Heart right ventricle (tissue), 16 donors: ENCODE measurements at places on chromosomes 6 and 20. TPM values are rescaled to one million over a fixed set of nuclear protein-coding genes. Genes with fewer than 3 reads are reported as not detected.
A peak's percentile ranks its signal among the peaks of the same experiment; 100 is the strongest.

DNA sequence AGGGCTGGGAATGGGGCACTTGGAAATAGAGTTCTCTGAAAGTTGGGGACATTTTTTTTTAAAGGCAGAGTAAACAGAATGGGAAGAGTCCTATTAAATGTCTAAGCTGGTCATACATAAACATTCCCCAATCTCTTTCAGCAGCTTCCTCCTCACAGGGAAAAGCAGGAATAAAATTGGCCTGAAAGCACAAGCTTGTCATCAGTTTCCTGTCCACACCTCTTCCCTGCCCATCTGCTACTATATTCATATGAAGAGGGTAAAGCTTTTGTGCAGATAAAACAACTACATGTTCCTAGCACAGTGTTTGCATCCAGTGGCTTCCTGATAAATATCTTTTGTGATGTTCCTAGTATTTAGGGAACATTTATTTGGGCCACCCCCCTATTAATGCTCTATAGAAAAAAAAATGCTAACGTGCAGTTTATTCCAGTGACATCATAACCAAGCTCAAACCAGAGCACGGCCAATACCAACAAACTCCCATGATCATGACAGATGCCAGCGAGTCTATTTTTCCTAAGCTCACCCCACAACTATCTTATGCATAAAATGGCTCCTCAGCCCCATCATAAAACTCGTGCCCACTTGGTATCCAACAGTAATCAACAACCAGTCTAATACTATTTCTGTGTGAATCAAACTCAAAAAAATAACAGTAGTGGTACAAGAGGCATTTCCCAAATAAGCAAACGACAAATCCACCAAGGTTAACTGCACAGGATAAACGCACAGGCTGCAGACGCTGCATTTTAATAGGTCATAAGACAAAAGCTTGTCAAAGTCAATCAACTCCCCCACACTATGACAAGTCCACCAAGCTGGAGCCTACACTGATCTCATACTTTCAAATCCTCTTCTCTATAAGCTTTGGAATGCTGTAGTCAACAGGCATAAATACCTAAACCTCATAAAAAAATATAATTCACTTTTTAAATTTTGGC, 95.3 kb downstream of the EPB41L2 start:
- H3K4me3 ChIP-seq: peak overlapping the region; percentile 44
- H3K27ac ChIP-seq: peak overlapping the region; percentile 80
- H3K36me3 ChIP-seq: no peaks in the 10 kb centered on the region
- peaks cover 73% of the 10 kb centered on the region for H3K4me1 ChIP-seq

PI3 gene
- not detected for total RNA-seq

GRCh38 chr20:32505723-32506473, 79.2 kb downstream of the NOL4L start:
- no peaks in the 10 kb centered on the region for H3K27me3 ChIP-seq
- H3K36me3 ChIP-seq: no peaks in the 10 kb centered on the region
- H3K4me3 ChIP-seq: no peak overlapping the region
- no peak for DNase-seq

PREP gene
- 26.8 TPM for total RNA-seq

GRCh38 chr6:156914181-156914580, 137.0 kb downstream of the ARID1B start:
- DNase-seq: no peak
- no peaks in the 10 kb centered on the region for H3K36me3 ChIP-seq
- no peak overlapping the region for H3K27ac ChIP-seq
- no peak overlapping the region for H3K4me3 ChIP-seq

HUS1B gene
- total RNA-seq: not detected

LTA gene
- total RNA-seq: not detected

- H3K27me3 ChIP-seq: no peaks in the 10 kb centered on the region
- H3K27ac ChIP-seq: peak overlapping the region; percentile 77
- peaks cover 35% of the 10 kb centered on the region for H3K36me3 ChIP-seq
- peaks cover 14% of the 10 kb centered on the region for H3K4me1 ChIP-seq
- no peak for DNase-seq
- no peak overlapping the region for H3K4me3 ChIP-seq
Measured at GRCh38 chr6:105345506-105345905, 57.4 kb downstream of the PREP start.

GRCh38 chr20:59824711-59825562, 108.5 kb downstream of the SYCP2 start:
- H3K27me3 ChIP-seq: no peaks in the 10 kb centered on the region
- peaks cover 19% of the 10 kb centered on the region for H3K4me1 ChIP-seq
- no peak overlapping the region for H3K4me3 ChIP-seq
- no peak overlapping the region for H3K27ac ChIP-seq
- no peak for DNase-seq

FOXS1 gene
- 2.3 TPM for total RNA-seq

DNA sequence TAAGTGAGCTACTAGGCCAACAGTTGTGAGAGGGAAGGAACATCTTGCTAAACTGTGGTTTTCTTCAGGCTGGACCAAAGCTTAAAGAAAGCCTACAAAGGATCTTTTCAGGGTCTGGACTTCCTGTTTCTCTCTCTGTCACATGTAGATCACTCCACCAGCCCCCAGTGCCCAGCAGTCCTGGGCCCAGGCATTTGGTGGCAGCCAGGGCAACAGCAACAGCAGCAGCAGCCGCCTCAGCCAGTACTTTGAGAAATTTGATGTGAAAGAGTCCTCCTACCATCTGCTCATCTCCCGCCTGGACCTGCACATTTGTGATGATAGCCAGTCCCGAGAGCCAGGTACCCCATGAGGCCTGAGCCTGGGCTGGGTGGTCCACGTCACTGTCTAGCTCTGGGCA, 44.1 kb downstream of the BLTP3A start:
- DNase-seq: no peak
- H3K4me1 ChIP-seq: no peaks in the 10 kb centered on the region
- no peaks in the 10 kb centered on the region for H3K36me3 ChIP-seq
- no peak overlapping the region for H3K27ac ChIP-seq
- no peaks in the 10 kb centered on the region for H3K27me3 ChIP-seq

GRCh38 chr6:89803271-89803670, 16.3 kb downstream of the MDN1 start:
- no peak overlapping the region for H3K27ac ChIP-seq
- H3K4me1 ChIP-seq: no peaks in the 10 kb centered on the region
- no peaks in the 10 kb centered on the region for H3K36me3 ChIP-seq
- H3K27me3 ChIP-seq: no peaks in the 10 kb centered on the region
